ENCODE measurements at places on chromosomes 6 and 20.

GRCh38 chr20:51312480-51312783 is 230.1 kb downstream of the NFATC2 start:
- DNase-seq: no peak

DNA sequence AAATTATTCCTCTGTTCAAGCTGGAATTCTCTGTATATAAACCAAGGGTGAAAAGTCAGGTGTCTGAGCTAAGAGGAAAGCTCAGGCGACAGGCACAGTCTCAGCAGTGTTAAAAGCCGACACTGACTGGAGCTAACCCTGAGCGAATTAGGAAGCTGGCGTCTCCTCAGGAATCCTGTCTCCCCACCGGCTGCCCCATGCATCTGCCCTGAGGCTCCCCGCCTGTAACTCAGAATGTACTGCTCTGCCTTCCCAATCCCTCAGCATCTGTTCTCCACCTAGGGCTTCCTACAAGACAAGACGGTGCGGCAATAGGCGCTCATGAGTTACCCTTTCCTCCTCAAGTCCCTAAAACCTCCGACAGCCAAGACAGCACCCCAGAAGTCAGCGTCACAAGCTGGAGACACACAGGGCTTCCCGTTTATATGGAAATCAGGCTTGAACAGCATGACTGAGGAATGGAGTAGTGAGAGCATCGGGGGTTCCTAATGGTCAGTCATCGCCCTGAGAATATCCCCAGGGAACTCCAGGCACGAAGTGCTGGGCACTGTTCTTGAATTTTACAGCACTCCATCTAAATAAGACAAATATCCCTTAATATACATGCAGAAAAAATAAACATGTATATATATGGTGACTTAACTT is 33.5 kb downstream of the WDR27 start:
- peak; percentile 70 for DNase-seq

- no peak for DNase-seq
These were observed 32.4 kb downstream of the AAR2 start for GRCh38 chr20:36268440-36269342.

GRCh38 chr20:5882166-5882565 is 68.2 kb downstream of the TRMT6 start:
- DNase-seq: no peak

GRCh38 chr6:39080246-39080875 is 31.8 kb downstream of the GLP1R start:
- no peak for DNase-seq
